ENCODE measurements at places on chromosomes 1 and 21. TPM values are rescaled to one million over a fixed set of nuclear protein-coding genes. Genes with fewer than 3 reads are reported as not detected.

GPR61 gene
- total RNA-seq = not detected

RHD gene
- not detected for total RNA-seq

IRF6 gene
- total RNA-seq = 1.1 TPM

CHI3L1 gene
- total RNA-seq = 29.3 TPM

KCNE2 gene
- not detected for total RNA-seq

ITGB2 gene
- total RNA-seq = 1,044 TPM

LRRC7 gene
- total RNA-seq = not detected

S100A8 gene
- total RNA-seq = 27.5 TPM

CACNA1S gene
- total RNA-seq = not detected

AQP10 gene
- total RNA-seq = not detected

ADSS2 gene
- total RNA-seq = 45.7 TPM

ACTA1 gene
- not detected for total RNA-seq

DMBX1 gene
- total RNA-seq = not detected

KCNA2 gene
- 2.0 TPM for total RNA-seq

FHAD1 gene
- total RNA-seq = 1.1 TPM

KCNT2 gene
- total RNA-seq = 9.7 TPM

OR2L2 gene
- total RNA-seq = not detected

Data from subcutaneous adipose tissue (tissue), 4 donors.